Frontal cortex (tissue), 4 donors: ENCODE measurements at places on chromosomes 2 and 18. TPM values are rescaled to one million over a fixed set of nuclear protein-coding genes. Genes with fewer than 3 reads are reported as not detected.

DNA sequence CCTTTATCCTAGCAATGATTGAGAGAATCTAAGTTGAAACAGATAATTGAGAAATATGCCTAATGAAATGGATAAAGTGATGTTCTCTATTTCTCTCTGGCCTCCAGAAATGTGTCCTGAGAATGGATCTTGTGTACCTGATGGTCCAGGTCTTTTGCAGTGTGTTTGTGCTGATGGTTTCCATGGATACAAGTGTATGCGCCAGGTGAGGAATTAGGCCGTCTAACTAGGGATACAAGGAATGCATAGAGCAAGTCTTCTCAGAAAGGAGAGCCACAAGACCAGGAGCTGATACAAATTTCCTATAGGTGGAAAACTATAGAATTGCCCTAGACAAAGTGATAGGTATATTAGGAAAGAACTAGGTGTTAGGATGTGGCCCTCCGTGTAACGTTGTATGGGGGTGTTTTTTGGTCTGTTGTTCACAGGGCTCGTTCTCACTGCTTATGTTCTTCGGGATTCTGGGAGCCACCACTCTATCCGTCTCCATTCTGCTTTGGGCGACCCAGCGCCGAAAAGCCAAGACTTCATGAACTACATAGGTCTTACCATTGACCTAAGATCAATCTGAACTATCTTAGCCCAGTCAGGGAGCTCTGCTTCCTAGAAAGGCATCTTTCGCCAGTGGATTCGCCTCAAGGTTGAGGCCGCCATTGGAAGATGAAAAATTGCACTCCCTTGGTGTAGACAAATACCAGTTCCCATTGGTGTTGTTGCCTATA is 592 bp upstream of the CAD start:
- no peak for DNase-seq

DNA sequence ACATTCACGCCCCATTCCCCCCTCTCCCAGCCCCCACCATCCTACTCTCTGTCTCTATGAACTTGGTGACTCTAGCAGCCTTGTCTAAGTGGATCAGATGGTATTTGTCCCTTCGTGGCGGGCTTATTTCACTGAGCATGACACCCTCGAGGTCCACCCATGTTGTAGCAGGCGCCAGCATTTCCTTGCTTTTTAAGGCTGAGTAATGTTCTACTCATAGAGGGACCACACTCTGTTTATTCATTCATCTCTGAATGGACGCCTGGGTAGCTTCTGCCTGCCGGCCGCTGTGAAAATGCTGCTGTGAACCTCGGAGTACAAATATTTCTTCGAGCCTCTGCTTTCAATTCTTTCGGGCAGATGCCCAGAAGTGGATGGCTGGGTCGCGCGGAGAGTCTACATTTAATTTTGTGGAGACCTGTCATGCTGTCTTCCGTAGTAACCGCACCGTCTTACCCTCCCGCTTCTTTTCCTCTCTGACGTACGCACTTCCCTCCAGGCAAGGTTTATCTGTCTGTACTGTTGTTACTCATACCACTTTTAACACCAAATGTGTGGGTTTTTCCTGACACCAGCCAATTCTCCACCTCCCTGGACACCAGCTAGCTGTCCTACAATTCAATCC is 5.6 kb downstream of the CROCC2 start:
- no peak for DNase-seq

Gene SKOR2
- total RNA-seq = not detected

DNA sequence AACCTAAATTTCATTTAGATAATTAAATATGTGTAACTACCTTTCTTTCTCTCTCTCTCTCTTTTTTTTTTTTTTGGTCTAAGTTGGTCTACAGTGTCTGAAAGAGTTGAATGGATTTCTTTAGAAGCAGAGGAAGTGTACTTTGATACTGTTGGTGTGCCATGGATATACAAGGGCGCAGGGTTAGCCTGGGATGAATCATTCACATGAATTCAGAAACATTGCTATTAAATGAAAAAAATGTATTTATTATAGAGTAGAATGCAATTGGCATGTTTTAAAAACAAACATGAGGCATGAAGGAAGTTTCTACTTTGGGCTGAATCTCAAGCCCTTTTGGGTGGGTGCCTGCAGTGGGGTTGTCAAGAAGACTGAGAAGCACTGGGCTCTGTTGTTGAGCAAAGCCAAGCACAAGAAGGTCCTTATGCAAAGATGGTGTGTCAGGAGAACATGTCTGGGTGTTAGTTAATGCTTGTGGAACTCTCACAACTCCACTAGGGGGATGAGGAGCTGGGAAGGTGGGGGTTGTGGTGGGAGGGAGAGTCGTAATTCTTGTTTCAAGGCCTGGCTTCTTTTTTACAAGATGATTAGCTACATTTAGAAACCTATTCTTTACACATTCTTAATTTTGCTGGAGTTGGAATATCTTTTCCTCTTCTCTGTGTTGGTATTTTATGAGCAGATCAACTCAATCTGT is 57.9 kb downstream of the LYPD6 start:
- DNase-seq = no peak

DNA sequence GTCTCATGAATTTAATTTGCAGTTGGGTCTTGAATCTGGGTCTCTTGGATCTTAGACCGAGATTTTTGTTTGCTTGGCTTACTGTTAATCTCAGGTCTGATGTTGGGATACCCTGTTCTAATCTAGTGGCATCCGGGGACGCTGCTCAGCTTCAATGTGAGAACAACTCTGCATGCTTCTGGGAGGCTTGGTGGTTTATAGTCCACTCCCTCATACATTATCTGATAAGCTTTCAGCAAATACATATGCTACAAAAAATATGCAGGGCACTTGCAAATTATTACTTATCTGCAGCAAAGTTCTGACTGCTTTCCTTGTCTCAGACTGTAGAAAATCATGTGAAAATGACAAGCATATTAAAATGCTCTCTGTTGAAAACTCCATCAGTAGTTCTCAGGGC is 39.4 kb downstream of the RNF144A start:
- DNase-seq = no peak

GRCh38 chr2:14635391-14635871 is 2.9 kb downstream of the LRATD1 start:
- DNase-seq = peak; percentile 53

GRCh38 chr18:58866066-58866772 is 1.5 kb downstream of the ZNF532 start:
- no peak for DNase-seq

DNA sequence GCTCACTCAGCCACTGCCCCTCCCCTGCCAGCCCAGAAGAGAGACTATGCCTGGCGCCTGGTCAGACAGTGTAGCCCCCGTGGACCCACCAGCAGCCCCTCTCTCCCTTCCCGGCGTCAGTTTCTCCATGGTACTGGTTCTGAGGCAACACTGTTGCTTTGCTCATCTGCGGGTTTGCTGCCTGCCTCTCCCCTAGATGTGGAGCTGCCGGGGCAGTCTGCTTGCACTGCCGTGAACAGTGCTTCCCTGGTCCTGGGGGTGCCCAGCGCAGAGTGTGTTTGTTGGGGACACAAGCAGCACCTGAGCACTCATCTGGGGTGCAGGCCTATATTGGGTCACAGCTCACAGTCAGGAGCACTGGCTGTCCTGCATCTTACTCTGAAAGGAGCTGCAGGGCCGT is 309.9 kb downstream of the NDUFA10 start:
- no peak for DNase-seq

DNA sequence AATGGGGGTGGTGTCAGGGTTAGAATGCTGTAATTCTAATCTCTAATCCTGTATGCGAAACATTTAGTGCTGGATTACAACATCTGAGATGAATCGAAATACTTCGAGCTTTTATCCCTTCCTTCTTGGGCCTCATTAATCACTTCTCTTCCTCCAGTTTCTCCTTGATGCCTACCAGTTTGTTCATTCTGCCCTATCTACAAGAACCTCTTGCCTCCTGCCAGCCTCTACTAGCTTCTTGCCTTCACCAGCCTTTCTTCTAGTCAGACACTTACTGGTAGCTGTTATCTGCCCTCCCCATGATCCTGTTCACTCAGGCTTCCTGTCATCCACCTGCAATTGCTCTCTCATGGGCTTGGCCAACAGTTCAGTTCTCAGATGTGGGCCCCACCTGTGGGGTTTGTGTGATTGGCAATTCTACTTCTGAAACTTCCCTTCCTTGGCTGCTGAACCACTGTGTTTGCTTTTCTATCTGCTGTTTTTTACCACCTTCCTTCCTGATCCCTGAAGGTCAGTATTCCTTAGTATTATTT is 15.4 kb upstream of the FARP2 start:
- no peak for DNase-seq

- DNase-seq = no peak
Measured at GRCh38 chr2:240589375-240589774, 2.8 kb downstream of the CAPN10 start.

Gene HOXD11
- not detected for total RNA-seq

GRCh38 chr18:21760321-21760720 is 19.7 kb downstream of the MIB1 start:
- DNase-seq = no peak

Gene COLEC11
- total RNA-seq = 0.41 TPM

- DNase-seq = no peak
Measured at GRCh38 chr2:42052702-42053481, 5.1 kb downstream of the PKDCC start.

- DNase-seq = no peak
Measured at GRCh38 chr2:98871506-98871905, 64.5 kb downstream of the CRACDL start.
